ENCODE measurements at places on chromosomes 12 and 14.

- DNase-seq = no peak
Observed at GRCh38 chr12:47323802-47324201, 244.0 kb upstream of the AMIGO2 start.

DNA sequence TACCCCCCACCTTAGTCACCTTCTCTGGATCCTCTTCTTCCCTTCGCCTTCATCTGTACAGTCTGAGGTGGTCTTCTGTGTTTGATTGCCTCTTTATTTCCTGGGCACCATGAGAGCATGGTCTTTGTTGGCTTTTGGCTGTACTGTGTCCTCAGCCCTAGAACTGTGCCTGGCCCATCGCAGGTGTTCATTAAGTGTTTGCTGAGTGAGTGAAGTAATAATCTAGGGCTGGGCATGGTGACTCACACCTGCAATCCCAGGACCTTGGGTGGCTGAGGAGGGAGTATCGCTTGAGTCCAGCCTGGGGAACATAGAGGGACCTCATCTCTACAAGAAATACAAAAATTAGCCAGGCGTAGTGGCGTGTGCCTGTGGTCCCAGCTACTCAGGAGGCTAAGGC lies 13.9 kb downstream of the ALDH2 start:
- DNase-seq = no peak

GRCh38 chr12:11970155-11970520 lies 100.6 kb upstream of the BCL2L14 start:
- DNase-seq = no peak

DNA sequence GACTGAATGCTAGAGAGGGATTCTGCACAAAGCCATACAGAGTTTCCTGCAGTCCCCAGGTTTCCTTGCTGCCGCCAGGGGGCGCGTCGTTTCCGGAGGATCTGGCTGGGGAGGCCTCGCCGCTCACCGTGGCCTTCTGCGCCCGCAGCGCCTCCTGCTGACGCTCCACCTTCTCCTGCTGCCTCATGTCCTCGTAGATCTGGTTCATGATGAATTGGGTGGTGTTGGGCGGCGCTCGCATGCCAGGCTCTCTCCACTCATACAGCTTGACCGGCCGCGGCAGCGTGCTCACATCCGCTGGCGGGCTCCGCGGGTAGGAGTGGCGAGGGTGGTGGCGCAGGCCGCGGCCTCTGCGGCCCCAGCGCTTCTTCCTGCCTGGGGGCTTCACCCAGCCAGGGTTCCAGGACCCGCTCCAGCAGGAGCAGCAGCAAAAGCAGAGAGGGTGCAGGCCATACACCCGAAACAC lies 987 bp downstream of the CCER1 start:
- no peak for DNase-seq

GRCh38 chr12:132375747-132376463 lies 46.5 kb upstream of the GALNT9 start:
- DNase-seq = no peak

DNA sequence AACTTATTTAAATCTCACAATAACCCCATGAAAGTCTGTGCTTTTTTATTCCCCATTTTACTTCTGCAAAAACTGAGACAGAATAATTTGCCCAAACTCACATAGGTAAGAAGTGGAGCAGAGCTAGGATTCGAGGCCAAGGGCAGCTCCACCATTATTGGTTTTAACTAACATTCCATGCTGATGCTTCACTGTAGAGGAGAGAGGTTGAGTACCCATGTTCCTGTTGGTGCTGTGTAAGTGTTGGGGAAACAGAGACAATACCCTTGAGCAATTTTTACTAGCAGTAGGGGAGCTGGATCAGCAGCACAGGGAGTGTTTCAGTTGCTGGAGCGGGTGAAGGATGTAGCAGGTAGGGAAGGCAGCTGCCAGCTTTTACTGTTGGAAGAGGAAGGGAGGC lies 21.1 kb downstream of the RASSF8 start:
- no peak for DNase-seq

- no peak for DNase-seq
Observed at GRCh38 chr14:50340963-50341362, 28.8 kb downstream of the DMAC2L start.

Measured in AG04449 (cell line).